Stimulated activated CD4-positive, alpha-beta T cell treated with anti-CD3 and anti-CD28 coated beads, Interleukin-4, amount 100 ng/mL, for 24 hours (primary cell): ENCODE measurements at places on chromosomes 16 and 17.
A peak's percentile ranks its signal among the peaks of the same experiment; 100 is the strongest.

DNA sequence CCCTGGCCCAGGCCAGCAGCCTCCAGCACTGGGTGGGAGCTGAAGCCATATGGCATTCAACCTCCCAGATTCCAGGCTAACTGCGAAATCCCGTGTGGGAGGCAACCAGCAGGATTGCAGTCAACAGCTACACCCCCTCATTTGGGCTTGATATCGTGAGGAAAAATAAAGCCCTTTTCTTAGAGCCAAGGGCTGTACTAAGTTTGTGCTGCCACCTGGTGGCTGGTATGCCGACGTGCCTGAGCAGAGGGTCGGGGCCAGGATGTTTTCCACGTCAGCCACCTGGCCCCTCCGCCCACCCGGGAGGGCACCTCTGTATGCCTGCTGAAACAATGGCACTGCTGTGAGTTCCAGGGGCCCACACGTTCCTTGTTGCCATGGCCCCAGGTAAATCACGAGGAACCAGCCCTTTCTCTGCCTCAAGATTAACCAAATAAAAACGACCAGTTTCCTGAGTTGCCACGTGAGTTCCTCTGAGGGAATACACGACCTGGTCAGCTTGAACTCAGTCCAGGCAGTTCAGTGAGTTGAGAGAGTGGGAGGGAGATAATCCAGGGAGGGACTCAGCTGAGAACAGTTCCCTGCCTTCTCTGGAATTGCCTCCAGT, 9.0 kb downstream of the TMEM98 start:
- DNase-seq = peak; percentile 72

GRCh38 chr17:15119968-15120367, 145.2 kb downstream of the PMP22 start:
- no peak for DNase-seq

DNA sequence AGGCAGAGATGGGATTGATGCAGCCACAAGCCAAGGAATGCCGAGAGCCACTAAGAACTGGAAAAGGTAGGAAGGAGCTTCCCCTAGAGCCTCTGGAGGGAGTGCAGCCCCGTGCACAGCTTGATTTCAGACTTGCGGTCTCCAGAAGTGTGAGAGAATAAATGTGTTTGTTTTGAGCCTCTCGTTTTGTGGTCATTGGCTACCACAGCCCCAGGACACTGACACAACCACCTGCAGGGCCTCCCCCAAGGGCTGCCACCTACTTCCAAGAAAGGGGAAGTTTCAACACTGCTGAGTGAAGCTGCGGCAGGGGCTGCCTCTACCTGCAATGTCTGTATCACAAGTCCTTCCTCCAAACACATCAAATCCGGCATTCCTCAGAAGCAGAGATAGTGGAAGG, 346.9 kb downstream of the C16orf95 start:
- no peak for DNase-seq

DNA sequence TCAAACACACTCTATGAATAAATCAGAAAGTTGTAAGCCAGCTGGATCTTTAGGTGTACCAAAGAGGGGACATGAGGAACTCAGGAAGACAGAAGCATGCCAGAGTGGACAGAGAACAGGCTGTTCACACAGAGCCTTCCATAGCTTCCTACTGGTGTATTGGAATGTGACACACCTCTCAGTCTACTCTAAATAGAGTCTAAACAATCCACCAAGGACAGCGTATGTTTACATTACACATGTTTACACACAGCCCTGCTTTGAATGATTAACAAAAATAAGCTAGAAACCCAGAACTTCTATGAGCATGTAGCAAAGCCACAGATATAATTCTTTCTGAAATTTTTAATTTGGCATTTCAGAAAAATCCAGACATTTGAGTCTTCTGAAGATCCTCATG, 1279.0 kb upstream of the CDH8 start:
- no peak for DNase-seq

- peak; percentile 87 for DNase-seq
Measured at GRCh38 chr16:57576429-57576870, 34.0 kb downstream of the ADGRG5 start.

GRCh38 chr17:63476854-63477479, at the start of gene ACE:
Gene ACE (plus strand): TSS chr17:63477061. CDS start chr17:63477095, 34 bp downstream.
- DNase-seq = peak; percentile 42

- DNase-seq = no peak
Measured at GRCh38 chr17:45824901-45825492, 19.7 kb upstream of the SPPL2C start.

DNA sequence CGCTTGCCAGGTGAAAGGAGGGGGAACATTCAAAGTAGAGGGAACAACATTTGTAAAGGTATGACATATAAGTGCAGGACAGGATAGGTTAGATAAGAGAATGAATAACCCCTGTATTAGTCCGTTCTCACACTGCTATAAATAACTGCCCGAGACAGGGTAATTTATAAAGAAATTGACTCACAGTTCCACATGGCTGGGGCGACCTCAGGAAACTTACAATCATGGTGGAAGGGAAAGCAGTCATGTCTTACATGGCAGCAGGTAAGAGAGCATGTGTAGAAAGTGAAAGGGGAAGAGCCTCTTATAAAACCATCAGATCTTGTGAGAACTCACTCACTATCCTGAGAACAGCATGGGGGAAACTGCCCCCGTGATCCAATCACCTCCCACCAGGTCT, 223.8 kb downstream of the SOX9 start:
- no peak for DNase-seq

DNA sequence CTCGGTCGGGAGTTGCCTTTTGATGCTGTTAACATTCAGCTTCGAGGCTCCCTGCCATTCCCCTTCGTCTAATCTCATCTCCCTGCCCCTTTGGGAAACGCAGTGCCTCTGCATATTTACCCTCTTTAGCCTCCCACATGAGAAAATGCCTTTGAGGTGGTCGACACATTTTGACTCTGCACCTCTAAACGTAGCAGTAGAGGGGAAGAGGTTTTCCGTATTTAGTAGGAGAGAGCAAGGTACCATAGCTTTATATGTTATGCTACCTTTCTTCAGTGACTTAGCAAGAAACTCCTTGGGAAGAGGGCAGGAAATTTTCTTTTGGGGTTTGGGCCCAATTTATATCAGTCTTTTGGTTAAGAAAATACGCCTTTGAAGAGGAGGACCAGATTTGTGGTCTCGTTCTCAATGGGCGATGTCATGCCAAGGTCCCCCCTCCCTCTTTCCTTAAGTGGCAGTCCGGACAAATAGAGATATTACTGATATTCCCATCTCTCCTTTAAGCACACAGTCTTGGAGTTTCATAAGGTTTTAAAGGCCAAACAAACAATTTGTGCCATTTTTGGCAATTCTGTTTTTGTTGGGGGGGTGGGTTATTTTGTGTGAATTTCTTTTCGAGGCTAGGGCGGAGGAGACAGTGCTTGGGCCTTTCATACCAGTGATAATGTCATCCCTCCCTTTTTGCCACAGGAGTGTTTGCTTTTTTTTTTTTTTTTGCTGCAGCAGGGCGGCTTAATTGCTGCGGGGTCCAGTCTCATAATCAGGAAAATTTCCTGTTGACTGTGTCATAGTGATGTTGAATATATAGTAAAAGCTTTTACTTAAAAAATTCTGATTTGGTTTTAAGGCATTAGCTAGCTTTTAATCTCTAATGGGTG, 1.5 kb downstream of the PAFAH1B1 start:
- DNase-seq = peak; percentile 11

DNA sequence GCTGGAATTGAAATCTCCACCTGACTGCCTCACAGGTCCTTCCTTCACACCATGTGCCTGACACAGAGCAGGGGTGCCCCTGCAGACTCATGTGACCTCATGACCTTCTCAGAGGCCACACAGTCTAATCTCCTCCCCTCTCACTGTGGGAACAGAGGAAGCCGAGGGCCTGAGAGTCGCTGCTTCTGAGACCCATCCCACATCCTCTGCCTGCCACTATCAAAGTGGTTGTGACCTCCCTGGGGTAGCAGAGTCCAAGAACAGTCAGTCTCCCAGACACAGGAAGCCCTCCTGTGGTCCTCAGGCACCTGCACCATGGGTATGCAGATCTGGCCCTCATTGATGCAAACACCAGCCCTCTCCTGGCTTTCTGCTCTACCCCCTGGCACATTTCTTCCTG, 78.5 kb downstream of the RAB11FIP4 start:
- no peak for DNase-seq

GRCh38 chr17:77247609-77248008, 106.8 kb downstream of the SEC14L1 start:
- no peak for DNase-seq

DNA sequence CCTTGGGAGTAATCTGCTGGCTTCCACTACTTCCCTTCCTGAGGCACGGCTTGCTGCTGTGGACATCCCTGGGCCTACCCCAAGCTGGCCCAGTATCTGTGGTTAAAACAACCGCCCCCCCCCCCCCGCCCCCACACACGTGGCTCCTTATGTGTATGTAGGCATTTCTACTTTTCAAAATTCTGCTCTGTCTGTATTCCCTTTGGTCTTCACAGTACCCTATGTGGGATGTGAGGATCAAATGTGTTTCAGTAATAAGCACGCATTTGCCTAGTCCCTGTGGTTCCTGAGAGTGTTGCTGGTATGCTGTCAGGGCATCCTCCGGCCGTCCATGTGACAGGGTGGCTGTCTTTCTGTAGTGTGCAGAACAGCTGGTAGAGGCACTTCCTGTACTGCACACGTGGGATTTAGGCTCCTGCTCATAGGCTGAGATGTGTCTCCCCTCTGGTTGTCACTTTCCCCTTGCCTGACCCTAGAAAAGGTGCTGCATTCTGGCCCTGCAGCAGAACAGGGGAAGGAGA, 2.2 kb downstream of the NT5M start:
- DNase-seq = peak; percentile 50

GRCh38 chr17:56777859-56778258, 55.9 kb downstream of the C17orf67 start:
- DNase-seq = no peak

DNA sequence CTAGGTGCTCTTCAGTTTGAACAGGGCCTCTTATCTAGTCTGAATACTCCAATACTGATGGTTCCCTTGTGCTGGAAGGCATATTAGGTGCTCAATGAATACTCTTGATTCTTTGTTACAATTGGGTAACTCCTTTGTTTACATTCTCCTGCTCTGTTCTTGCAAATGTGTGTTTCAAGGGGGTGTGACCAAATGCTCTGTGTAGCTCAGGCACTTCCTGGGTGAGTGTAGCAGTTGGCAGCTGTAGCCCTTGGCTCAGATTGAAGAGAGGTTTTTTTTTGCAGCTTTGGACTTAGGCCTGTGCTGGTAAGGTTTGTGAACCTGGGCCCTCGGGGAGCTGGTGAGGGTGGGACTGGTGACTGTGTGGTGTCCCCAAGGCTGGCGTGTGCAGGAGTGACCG, 20.2 kb downstream of the TBCD start:
- DNase-seq = no peak
